ENCODE measurements at places on chromosomes 4 and X.

GRCh38 chrX:134753718-134754008, 95.4 kb upstream of the PLAC1 start:
- no peak for DNase-seq

DNA sequence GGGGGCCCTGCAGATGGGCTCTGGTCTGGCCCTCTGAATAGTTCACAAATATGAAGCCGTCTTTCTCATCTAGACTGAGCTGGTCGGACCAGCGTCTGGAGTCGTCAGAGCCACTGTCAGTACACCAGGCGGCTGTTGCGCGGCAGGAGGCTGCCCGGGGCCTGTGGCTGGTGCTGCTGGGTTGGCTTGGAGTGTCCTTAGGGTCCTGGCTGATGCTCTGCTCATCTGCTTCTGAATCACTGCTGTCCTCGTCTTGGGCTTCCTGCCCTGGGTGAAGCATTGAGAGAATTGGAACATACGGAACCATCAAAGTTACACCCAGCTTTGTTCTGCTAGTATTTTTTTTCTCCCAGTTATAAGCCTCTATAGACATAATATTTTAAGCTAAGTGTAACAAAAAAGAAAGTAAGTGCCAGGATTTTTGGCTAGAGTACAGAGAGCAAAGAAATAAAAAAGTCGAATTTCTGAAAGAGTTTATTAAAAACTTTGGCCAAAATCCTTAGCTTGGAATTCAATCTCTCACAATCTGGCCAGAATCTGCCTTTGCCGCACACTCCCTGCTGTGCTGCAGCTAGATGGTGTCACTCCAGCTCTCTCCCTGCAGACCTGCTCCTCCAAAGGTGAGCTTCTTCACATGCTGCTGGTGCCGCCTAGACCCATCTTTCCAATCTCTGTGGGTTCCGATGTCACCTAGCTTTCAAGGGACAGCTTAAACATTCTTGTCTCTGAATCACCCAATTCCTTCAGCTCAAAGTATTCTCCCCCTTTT, 96.2 kb downstream of the CDS1 start:
- no peak for DNase-seq

GRCh38 chr4:30094887-30095286, 625.3 kb upstream of the PCDH7 start:
- no peak for DNase-seq

DNA sequence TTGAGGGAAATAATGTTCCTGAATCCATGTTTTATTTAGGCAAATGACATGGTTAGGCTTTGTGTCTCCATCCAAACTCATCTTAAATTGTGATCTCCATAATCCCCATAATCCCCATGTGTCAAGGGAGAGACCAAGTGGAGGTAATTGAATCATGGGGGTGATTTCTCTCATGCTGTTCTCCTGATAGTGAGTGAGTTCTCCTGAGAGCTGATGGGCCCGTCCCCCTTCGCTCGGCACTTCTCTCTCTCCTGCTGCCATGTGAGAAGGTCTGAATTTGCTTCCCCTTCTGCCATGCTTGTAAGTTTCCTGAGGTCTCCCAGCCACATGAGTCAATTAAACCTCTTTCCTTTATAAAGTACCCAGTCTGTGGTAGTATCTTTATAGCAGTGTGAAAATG, 563.0 kb upstream of the NR3C2 start:
- no peak for DNase-seq

DNA sequence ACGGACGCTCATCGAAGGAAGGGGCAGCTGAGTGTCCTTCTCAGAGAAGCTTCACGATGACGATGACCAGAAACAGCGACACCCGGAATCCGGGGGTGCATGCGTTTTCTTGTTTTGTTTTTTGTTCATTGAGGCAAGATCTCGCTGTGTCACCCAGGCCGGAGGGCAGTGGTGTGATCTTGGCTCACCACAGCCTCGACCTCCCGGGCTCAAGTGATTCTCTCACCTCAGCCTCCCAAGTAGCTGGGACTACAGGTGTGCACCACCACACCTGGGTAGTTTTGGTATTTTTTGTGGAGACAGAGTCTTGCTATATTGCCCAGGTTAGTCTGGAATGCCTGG, 19.8 kb downstream of the DGKQ start:
- no peak for DNase-seq

DNA sequence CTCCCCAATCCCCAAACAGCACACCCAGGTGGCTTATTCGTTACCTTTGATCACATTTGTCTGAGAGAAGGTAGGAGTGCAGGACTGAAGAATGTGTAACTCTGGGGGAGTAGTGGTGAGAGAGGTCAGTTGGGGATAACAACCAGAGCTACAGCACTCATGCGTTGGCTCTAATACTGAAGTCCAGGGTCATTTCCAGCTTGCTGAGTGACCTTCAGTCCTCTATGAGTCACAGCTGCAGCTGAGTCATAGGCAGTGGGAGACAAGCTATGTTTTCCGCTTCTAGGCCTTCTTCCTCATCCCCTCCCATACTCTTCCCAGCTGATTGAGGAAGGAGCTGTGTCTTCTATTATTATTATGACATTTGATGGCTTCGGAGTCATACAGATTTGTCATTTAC, 31.6 kb upstream of the CT47C1 start:
- no peak for DNase-seq

DNA sequence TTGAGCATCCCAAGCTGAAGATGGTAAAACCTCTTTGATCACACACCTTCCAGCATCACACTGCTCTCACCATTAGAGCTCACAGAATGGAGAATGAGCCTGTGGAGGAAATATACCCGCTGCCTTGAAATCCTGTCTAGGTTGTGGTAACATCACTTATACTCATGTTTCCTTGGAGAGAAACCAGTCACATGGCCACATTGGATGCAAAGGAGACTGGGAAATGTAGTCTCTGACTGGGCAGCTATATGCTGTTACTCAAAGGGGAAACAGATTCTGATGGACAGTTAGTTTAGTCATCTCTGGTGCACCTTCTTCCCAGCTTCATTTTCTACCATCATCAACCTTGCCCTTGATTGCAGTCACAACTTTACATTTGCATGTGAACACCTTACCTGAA, 286.3 kb downstream of the ANKRD50 start:
- DNase-seq = no peak

DNA sequence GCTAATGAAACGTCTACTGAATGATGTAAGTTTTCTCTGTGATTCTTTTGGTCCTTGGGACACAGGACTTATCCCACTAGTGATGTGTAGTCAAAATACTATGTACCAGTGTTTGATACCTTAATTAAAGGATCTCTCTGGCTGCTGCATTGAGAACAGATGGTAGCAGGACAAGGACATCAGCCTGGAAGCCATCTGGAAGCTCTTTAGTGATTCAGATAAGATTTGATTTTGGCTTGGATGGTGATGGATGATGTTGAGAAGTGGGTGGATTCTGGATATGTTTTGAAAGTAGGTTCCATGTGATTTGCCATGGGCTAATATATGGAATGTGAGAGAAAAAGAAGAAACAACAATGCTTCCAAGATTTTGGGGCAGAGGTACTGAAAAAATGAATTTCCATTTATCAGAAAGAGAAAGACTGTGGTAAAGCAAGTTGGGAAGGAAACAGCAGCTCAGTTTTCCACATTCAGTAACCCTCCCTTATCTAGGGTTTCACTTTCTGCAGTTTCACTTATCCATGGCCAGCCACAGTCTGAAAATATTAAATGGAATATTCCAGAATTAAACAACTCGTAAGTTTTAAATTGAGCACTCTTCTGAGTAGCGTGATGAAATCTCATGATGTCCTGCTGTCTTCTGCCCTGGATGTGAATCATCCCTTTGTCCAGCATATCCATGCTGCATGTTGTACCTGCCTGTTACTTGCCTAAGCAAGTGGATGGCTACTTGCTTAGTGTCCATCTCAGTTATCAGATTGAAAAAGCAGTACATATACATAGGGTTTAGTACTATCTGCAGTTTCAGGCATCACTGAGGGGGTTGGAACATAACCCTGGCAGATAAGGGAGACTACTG, 15.6 kb downstream of the CD38 start:
- no peak for DNase-seq

DNA sequence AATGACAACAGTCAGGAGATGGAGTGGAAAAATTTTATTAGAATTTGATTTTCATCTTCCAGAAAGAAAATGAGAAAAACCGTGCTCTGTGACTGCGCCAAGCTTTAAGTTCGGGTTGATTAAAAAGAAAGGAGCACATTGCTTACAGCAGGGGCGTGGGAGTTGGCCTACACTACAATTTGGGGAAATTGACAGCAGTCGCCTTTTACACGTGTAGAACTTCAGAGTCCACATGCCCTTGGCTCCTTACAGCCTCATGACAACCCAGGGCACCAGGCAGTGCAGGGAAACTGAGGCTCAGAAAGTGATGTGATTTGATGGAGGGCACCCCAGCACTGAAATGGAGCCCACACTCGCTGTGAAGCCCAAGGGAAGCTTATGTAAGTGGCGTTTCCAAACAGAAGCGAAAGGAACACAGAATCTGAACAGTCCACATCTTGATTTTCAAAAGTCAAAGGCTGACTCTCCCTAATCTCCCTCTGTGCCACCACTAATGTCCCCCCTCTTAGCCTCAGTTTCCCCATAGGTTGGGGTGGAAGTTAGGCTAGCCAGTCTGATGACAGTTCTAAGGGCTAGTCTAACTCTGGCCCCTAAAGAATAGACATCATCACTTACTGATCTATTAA, 5.5 kb downstream of the PPP2R2C start:
- DNase-seq = no peak

DNA sequence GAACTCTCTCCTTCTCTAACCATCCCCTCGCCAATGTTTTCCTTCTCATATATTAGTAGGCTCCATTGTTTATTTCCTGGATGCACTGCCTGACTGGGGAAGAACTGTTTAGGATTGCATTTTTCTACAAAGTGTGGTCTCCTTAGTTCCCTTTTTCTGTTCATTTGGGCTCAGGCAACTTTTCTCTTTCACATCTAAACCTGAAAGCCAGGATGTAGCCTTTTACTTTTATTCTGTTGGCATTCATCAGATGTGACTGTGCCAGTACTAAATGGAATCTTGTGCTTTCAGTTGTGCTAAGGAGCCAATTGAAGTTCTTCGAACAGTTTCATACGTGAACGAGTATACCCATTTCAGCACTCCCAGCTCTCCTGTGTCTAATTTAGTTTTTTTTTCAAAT, 59.8 kb downstream of the DDIT4L start:
- DNase-seq = no peak

DNA sequence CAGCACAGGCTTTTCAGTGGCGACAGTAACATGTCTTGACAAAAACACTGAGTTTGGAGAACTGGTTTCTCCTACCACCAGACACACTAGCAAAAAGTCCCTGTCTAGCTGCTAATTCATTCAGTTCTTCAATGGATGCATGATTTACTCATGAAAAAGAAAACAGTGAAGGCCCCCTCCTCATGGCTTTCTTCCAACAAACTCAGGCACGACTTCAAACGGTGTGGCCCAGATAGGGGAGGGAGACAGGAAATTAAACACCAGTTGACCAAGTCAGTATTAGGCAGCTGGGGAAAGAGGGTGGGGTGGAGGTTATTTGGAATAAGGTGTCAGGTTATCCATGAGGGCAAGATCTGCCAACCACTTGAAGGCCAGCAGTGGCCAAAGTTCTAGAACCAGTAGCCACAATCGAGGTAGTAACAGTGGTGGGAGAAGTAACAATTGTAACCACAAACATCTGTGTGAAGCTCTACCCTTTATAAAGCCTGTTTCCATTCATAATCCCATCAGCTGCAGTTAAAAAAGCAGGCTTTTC, 60.2 kb downstream of the SEPSECS start:
- DNase-seq = no peak

DNA sequence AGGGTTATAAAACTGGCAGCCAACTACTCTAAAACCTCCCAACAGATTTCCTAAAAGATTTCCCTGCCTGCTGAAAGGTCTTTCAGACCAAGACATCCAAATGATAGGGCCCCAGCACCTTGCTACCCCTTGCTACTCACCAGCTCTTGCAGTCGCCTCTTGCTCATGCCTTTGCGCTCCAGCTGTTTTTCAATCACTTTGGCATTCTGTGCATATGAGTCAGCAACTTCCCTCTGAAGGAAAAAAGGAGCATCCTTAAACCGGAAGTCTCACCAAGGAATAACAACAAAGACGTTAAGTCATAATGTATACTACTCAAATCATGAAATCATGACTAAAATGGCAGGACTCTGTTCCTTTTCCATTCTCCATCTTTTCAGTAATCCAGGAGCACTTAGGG, 24.0 kb downstream of the STEEP1 start:
- no peak for DNase-seq

DNA sequence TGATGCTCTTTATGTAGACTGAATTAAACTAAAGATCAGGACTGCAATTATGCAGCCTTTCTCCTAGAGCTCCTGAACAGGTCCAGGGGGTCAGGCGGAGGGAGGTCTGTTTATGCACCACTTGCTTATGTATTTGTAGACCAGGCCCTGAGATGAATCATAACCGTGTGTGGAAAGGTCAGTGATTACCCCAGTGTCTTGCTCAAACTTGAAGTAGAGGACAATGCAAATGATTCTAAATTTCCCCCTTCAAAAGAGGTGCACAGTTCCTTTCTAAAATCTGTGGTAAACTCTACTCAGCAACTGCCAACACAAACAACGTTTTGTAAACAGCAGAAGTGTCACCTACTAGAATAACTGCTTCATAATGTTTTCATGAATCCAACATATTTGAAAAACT, 13.0 kb upstream of the TBC1D9 start:
- no peak for DNase-seq

GRCh38 chr4:179624768-179625181, 2182.5 kb upstream of the AGA start:
- DNase-seq = no peak

GRCh38 chrX:5536261-5536660, 692.4 kb downstream of the NLGN4X start:
- DNase-seq = no peak

DNA sequence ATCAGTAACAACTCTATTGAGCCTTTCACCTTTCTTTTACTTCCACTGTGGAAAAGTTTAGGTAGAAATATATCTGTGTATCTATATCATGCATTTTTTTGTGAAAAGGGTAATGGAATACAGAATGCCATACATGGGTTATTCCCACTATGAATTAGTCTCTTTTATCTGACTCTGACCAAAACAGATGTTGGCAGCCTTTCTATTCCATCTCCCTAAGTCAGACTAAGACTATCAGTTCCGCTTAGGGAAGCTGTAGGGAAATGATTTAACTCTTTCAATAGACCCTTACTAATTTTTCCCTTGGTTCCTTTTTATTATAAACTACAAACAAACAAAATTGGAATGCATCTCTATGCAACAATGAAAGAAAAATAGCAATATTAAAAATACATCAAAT, 92.3 kb upstream of the LEF1 start:
- DNase-seq = no peak

- DNase-seq = no peak
These were observed 104.7 kb upstream of the SMIM10 start for GRCh38 chrX:134886002-134886596.

DNA sequence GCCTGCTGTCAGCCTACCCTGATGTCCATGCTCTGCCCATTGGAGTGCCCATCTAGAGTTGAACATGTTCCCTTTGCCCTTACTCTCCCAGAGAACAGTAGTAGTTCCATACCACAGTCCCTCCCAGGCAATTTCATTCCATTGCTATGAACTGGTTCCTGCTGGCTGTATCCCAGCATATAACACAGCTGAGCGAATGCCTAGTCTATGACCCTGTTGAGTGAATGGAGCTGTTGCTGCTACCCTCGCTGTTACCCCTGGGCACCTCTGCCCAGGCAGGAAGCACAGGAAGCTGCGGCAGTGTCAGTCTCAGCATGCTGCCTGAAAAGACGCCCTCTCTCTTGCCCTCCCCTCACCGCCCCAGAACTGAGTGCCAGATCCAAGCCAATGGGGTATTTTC, 73.3 kb downstream of the SOX3 start:
- DNase-seq = no peak

GRCh38 chr4:89829470-89830138, 7.4 kb downstream of the SNCA start:
- no peak for DNase-seq
